Stimulated activated CD4-positive, alpha-beta T cell treated with anti-CD3 and anti-CD28 coated beads, TNF-alpha, amount 100 ng/mL, for 1 hour (primary cell): ENCODE measurements at places on chromosomes 6 and 20.

DNA sequence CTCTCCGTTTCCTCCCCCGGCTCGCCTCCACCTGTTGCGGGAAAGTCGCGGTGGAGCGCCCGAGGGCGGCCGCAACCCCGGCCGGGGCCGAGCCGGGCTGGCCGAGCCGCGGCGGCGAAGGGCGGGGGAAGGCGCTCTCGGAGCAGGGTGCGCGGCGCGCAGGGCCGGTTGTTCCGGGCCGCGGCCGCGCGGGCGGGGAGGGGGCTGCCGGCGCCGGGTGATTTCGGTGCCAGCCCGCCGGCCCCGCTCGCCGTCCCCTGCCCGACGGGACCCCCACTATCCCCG lies 235 bp downstream of the MAP7 start:
- no peak for DNase-seq

DNA sequence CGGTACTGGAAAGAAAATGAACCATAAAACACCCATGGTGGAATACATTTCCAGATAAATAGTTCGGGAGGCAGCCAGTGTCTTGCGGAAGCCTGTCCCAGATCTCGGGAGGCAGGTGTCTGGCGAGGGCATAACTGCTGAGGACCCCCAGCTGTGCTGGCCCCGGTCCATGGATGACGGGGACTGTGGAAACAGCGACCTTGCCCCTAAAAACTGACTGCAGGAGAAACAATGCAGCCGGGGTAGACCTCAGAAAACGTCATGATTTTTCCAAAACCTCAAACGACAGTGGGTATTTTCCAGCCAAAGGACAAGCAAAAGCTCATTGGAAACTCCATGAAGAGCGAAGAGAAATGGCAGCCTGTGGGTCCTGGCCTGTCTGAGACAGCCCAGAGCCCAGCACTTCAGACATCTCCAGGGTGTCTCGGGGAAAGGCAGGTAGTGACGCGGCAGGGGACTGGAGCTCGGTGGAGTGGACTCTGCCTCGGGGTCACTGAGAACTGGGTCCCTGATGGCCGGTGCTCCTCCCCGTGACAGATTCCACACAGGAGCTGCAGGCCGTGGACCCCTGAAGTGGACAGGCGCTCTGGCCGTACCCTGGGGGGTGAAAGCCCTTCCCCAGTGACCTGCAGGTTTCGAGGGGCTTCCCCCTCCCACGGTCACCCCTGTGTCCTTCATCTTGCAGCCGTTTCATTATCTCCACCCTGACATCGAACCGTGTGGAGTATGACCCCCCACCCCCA lies 188.6 kb downstream of the SYNDIG1 start:
- DNase-seq = no peak

DNA sequence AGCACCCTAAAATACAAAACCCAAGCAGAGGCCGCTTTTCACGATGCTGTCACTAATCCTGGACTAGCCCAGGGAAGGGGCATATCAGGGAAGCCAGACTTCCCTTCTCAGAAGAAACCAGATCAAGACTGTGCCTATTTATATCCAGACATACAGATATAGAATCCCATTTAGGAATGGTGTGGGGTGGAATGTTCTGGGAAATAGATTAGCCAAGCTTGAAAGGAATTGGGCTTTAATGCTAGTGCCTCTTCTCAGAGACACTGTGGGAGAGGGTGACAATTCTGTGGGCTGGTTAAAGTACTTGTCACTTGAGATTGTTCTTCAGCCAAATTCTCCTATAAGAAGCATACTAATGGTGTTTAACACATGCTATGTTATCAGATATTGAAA lies 45.5 kb downstream of the SNAP25 start:
- DNase-seq = no peak

- DNase-seq = no peak
These were observed 98.1 kb downstream of the MYLK4 start for GRCh38 chr6:2652611-2653010.

- DNase-seq = no peak
These were observed 144.5 kb downstream of the CEBPB start for GRCh38 chr20:50335105-50335504.

DNA sequence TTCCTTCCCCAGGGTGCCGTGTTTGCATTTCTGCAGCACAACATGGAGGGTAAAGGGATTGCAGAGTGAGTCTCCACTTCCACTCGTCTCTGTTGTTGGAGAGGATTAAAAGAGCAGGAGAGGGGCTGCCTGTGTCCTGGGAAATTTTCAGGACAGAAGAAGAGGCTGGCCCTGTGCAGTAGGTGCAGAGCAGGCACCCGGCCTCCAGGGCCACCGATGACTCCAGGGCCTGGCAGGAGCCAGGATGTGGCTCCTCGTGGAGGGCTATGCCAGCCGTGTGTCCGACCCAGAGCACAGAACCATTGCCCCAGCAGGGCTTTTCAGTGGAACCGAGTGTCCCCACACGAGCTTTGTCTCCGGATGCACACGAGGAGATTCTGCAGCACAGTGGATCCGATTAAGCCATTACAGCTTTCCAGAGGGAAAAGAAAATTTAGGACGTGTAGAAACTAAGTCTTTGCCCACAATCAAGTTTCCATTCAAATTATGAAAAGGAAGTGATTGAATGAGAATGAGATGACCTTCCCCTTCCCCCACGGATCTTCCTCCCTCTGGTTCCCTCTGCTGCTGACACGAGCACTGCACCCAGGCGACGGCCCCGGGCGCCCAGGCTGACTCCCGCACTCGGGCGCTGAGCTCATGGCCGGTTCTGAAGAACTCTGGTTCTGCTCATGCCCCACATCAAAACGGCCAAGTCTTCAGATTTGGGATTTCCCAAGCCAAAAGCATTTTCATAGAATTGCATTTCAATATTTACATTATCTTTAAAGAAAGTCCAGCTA lies 43.1 kb upstream of the UNC93A start:
- DNase-seq = no peak

DNA sequence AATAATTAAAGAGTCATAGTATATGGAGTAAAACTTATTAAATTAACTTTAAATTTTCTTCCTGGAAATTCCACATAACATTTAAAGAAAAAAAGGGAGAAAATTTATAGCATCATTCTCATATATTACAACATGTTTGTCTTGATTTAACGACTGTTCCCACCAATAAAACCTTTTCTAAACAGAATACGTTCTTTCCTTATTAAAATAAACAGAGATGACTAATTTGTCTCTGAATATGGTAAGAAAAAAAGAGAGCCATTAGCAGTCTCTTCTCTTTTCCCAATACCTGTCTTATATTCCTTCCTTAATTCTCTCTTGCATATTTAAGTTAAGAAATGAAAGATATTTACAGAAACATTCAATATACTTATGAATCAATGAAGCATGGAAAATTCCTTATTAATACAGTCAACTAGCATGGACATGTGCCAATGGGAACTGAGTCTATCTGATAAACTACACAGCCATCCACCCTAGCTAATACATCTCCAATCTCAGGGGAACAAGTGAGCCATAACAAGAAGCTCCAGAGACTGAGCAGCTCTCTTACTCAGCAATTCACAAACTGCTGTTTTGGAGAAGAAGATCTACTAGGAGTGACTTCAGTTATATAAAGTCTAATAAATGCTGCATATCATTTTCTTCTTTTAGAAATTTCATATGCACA lies 347.1 kb upstream of the MANEA start:
- DNase-seq = no peak

GRCh38 chr6:44805238-44805846 lies 417.8 kb downstream of the CDC5L start:
- DNase-seq = no peak

DNA sequence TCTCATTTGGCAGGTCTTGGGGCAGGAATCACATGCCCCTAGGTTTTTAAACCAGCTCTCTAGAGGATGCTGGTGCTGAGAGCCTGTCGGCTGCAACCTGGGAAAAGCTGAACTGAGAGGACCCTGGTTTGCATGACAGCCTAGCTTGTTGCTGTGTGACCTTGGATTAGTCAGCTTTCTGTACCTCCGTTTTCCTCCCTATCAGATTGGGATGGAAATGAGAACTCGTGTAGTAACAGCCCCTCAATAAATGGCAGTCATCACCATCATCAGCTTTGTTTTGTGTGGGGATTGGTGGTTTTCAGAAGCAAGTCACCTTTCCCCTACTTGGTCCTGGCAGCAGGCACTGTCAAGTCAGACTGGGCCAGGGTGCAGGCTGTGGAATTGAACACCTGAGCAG lies 75.2 kb upstream of the MYL9 start:
- no peak for DNase-seq

GRCh38 chr6:16982807-16983206 lies 119.0 kb upstream of the STMND1 start:
- DNase-seq = no peak

GRCh38 chr6:136666041-136666440 lies 115.8 kb upstream of the MAP7 start:
- DNase-seq = no peak

- no peak for DNase-seq
These were observed 122.9 kb downstream of the AKAP7 start for GRCh38 chr6:131258010-131258652.

GRCh38 chr20:652615-653109 lies 338 bp downstream of the SRXN1 start:
- DNase-seq = no peak

DNA sequence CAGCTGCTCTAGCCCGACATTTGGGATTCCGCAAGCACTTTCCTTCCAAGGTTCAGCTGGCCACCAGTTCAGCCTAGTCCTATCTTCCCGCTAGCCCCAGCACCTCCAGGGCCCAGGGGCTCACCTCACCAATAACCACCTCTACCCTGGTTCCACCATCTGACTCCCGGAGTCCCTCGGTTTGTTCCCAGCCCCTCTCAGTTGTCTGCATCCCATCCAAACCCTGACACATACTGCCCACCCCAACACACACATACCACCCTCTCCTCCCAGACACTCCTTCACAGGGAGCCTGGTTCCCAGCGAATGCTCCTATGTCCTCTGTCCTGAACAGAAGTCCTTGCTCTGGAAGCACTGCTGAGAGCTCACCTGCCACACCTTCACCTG lies 418 bp downstream of the TNXB start:
- no peak for DNase-seq

GRCh38 chr6:38290133-38290799 lies 349.5 kb downstream of the BTBD9 start:
- no peak for DNase-seq

GRCh38 chr6:146408583-146408982 lies 135.1 kb upstream of the RAB32 start:
- no peak for DNase-seq

DNA sequence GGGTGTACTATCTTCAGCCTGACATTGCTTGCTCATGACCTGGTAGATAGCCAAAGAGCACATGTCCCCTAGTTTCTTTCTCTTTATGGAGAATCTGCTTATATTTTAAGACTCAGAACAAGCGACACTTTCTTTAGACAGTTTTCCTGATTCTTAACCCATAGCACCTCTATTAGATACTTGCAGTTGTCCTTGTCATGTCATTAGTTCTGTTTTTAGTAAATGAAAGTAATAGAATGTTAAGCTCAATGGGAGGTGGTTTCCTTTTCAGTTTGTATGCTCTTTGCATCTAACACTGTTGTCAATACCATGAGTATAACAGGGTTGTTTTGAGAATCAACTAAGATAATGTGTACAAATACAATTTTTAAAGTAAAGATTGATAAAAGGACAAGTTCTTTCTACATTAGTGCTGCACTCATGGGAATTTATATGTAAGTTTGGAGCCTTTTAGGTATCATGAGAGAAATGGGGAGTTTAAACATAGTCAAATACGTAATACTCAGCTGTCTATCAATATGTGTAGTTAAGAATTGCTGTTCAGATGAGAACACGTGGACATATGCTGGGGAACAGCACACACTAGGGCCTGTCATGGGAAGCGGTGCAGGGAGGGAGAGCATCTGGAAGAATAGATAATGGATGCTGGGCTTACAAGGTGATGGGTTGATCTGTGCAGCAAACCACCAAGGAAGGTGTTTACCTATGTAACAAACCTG lies 124.3 kb downstream of the GRM1 start:
- no peak for DNase-seq

GRCh38 chr20:37759052-37759553 lies 65.3 kb downstream of the CTNNBL1 start:
- no peak for DNase-seq

DNA sequence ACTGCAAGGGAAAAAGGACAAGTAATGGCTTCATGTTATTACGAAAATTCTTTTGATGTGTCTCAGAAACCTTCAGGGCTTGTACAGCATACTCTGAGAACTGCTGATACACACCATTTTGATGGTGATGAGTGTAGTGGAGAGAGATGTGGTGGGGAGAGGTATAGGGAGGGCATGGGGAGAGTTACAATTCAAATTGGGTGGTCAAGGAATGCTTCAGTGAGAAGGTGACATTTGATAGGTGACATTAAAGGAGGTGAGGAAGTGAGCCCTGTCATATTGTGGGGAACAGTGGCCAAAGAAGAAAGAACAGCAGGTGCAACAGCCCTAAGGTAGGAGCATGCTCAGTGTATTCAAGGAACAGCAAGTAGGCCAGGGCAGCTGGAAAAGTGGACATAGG lies 318.9 kb downstream of the CLIC5 start:
- DNase-seq = no peak

GRCh38 chr6:169906004-169906687 lies 154.7 kb downstream of the ERMARD start:
- DNase-seq = no peak

DNA sequence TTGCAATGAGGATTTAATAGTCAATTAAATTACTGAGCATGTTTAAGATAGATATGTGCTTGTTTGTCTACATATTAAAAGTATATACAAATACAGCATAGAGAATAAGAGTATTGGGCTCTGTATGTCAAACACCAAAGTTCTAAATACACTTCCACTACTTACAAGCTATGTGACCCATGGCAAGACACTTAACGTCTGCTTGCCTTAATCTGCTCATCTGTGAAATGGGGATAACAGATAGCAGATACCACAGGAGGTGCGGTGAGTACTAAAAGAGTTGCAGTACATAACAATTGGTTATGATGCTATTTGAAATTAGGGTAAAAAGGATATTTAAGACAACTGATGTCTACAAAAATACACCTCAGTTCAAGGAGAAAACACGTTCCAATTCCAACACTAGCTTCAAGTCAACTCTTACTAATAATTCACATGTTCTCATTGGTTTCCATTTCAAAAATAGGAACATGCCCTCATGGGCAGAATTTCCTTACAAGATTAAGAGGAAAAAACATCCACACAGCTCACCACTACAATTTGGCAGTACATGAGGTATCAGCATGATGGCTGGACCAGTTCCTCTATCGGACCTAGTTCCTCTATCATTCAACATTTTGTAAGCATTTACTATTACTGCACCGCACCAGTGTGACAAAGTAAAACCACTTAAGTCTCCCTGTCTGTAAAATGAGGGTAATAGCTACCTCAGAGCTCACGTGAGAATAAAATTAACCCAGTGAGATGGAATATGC lies 101.1 kb downstream of the SMLR1 start:
- DNase-seq = no peak

- no peak for DNase-seq
These were observed 110.2 kb upstream of the CST7 start for GRCh38 chr20:24838546-24839535.
